Type B pancreatic cell (in vitro differentiated cells): ENCODE measurements at places on chromosomes 3 and 15. TPM values are rescaled to one million over a fixed set of nuclear protein-coding genes. Genes with fewer than 3 reads are reported as not detected.

The MANF gene
- 139 and 187 TPM in 2 replicates for total RNA-seq

DNA sequence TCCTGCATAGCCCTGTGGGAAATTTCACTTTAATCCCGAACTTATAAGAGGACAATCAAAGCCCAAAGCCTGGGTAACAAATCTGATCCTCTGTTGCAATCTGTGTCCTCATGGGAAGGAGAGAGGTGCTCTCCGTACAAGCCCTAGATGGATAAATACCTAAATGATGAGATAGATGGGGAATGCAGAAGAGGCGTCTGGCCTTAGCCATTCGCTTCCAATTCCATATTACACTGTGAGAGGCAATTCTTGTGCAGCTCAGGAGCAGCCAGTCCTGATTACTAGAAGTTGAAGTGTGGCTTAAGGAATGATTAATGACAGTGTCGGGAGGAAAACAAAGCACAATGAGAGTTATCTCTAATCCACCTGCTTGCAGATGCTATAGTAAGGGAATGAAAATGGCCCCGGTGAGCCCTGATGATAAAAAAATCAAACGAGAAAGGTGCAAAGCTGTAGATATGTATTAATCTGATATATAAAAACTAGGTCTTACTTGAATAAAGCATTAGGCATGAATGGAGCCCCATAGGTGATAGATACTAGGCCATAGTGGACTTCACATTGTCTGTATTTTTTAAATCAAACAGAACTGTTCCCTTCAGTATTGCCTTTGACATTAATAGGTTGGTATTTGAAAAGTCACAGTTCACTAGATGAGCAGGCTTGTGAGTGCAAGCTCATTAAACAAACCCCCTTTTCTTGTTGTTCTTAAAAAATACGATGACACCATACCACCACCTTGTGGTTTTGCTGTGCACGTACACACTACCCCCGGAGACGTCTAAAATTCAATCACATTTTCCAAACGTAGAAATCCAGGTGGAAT lies 54.2 kb upstream of the TMCO5A start:
- H3K4me3 ChIP-seq: peak overlapping the region; percentile 3
- H3K4me1 ChIP-seq: peaks cover 34% of the 10 kb centered on the region
- H3K27me3 ChIP-seq: peaks cover 3% of the 10 kb centered on the region

GRCh38 chr3:127000761-127001160 lies 17.8 kb downstream of the PLXNA1 start:
- H3K27me3 ChIP-seq: no peaks in the 10 kb centered on the region
- no peaks in the 10 kb centered on the region for H3K36me3 ChIP-seq
- H3K4me1 ChIP-seq: peaks cover 12% of the 10 kb centered on the region

The TRH gene
- 0.74 and 5.3 TPM in 2 replicates for total RNA-seq

DNA sequence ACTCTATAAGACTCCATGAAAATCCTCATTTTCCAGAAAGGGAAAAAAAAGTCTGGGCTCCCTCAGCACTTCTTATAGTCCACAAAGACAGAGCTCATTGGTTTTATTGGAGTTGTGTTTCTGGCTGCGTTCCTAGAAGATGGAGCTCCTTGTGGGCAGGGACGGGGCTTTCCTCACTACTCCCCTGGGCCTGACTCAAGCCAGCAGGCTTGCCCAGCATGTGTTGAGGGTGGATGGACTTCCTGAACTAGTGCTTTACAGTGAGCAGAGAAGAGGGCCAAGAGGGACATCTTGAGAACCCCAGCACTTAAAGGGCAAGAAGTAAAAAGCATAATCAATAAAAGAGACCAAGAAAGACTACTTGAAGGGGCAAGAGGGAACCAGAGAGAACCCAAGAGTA lies 43.2 kb upstream of the EPHB1 start:
- H3K4me3 ChIP-seq: no peak overlapping the region
- H3K27me3 ChIP-seq: peaks cover 24% of the 10 kb centered on the region
- no peak for DNase-seq
- no peaks in the 10 kb centered on the region for H3K36me3 ChIP-seq
- no peaks in the 10 kb centered on the region for H3K4me1 ChIP-seq
- no peak overlapping the region for H3K27ac ChIP-seq

GRCh38 chr3:131001071-131001470 lies 25.6 kb downstream of the ASTE1 start:
- H3K27me3 ChIP-seq: no peaks in the 10 kb centered on the region

The CTXN2 gene
- not detected in 2 replicates for total RNA-seq

DNA sequence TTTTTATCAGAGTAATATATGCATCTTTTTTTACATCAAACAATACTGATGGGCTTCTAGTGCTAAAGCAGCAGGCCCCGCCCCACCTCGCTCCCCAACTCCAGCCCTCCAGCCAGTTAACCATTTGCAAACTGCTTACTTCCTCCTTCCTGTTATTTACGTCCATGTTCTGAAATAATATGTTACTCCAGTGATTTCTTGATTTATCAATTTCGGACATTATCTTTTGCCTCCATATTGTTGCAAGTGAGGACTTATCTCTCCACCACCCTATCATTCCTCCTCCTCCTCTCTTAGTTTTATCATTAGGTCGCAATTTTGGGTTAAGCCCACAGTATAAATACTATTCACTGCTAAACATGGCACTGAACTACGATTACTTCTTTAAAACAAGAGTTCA lies 39.5 kb downstream of the ZNF710 start:
- no peak for DNase-seq
- H3K27ac ChIP-seq: peak overlapping the region; percentile 25
- no peak overlapping the region for H3K4me3 ChIP-seq
- H3K36me3 ChIP-seq: no peaks in the 10 kb centered on the region
- H3K27me3 ChIP-seq: no peaks in the 10 kb centered on the region
- peaks cover 73% of the 10 kb centered on the region for H3K4me1 ChIP-seq

The EOMES gene
- not detected in 2 replicates for total RNA-seq

The P4HTM gene
- total RNA-seq: 47.4 and 54.8 TPM in 2 replicates

DNA sequence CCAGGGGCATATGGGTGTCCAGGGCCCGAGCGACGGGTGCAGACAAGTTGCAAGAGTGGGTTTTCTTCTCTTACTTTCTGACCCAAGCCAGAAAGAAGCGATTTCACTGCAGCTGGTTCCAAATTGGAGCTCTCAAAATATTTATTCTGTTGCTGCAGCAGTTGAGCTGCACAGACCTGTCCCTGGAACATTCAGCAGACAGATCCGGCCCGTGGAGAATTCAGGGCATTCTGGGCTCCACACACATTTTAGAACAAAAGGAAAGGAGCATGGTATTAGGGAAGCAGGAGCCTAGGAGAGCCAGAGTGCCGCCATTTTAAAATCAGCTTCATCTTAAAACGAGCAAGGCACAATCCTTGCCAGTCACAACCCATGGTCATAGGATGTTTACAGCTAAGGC lies 135.3 kb upstream of the TPM1 start:
- no peaks in the 10 kb centered on the region for H3K36me3 ChIP-seq
- H3K27ac ChIP-seq: no peak overlapping the region
- H3K27me3 ChIP-seq: no peaks in the 10 kb centered on the region
- no peak overlapping the region for H3K4me3 ChIP-seq
- no peak for DNase-seq

The SSUH2 gene
- total RNA-seq: 0.45 and 1.4 TPM in 2 replicates

DNA sequence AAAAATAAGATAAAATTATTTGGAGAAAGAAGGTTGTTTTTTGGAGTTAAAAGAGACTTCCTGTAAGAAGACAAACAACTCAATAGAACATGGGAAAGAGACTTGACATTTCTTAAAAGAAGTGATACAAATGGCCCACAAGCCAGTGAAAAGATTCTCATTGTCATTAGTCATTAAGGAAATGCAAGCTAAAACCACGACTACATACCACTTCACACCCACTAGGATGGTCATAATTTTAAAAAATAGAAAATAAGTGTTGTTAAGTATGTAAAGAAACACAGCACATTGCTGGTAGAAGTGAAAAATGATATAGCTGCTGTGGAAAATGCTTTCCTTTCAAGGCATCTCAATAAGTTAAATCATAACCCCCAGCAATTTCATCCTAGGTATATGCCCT lies 44.4 kb upstream of the GK5 start:
- H3K36me3 ChIP-seq: no peaks in the 10 kb centered on the region
- no peaks in the 10 kb centered on the region for H3K4me1 ChIP-seq
- no peaks in the 10 kb centered on the region for H3K27me3 ChIP-seq
- no peak overlapping the region for H3K4me3 ChIP-seq
- no peak overlapping the region for H3K27ac ChIP-seq

The GRAMD2A gene
- total RNA-seq: 6.0 and 15.5 TPM in 2 replicates

DNA sequence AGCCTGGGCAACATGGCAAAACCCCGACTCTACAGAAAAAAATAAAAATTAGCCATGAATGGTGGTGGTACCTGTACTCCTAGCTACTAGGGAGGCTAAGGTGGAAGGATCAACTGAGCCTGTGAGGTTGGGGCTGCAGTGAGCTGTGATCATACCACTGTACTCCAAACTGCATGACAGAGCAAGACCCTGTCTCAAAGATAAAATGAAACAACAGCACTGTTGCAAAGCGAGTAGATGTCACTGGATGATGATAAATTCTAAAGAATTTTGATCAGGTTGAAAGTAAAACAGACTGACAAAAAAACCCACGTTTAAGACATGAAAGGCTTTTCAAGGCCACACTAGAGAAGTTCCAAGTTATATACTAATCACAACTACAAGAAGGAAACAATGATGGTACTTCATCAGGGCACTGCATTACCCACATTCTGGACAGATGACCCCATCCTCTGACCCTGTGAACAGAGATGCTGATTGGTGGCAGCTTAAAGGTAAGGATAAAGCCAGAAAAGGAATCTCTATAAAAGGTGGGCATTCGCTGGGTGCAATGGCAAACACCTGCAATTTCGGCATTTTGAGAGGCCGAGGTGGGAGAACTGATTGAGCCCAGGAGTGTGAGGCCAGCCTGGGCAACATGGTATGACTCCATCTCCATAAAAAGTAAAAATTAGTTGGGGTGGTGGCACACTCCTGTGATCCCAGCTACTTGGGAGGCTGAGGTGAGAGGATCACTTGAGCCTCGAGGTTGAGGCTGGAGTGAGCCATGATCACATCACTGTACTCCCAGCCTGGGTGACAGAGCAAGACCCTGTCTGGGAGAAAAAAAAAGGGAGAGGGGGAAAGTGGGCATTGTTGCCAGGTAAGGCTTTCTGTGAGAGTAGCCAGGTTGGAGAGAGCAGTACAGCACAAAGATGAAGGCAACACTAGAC lies 59.2 kb downstream of the TBL1XR1 start:
- no peak overlapping the region for H3K4me3 ChIP-seq
- H3K27ac ChIP-seq: no peak overlapping the region
- no peaks in the 10 kb centered on the region for H3K27me3 ChIP-seq
- H3K4me1 ChIP-seq: peaks cover 30% of the 10 kb centered on the region
- DNase-seq: no peak
- peaks cover 38% of the 10 kb centered on the region for H3K36me3 ChIP-seq

GRCh38 chr3:190972196-190972595 lies 109.7 kb upstream of the GMNC start:
- peak overlapping the region; percentile 91 for H3K27ac ChIP-seq
- H3K36me3 ChIP-seq: no peaks in the 10 kb centered on the region
- DNase-seq: no peak

GRCh38 chr3:143924522-143925285 lies 46.9 kb upstream of the DIPK2A start:
- H3K4me3 ChIP-seq: no peak overlapping the region
- H3K4me1 ChIP-seq: no peaks in the 10 kb centered on the region
- DNase-seq: no peak
- no peaks in the 10 kb centered on the region for H3K36me3 ChIP-seq
- H3K27ac ChIP-seq: no peak overlapping the region
- no peaks in the 10 kb centered on the region for H3K27me3 ChIP-seq

The NFKBIZ gene
- total RNA-seq: 54.1 and 87.6 TPM in 2 replicates

GRCh38 chr15:64222573-64223366 lies 59.9 kb upstream of the PPIB start:
- no peak overlapping the region for H3K4me3 ChIP-seq
- no peak overlapping the region for H3K27ac ChIP-seq
- peaks cover 13% of the 10 kb centered on the region for H3K4me1 ChIP-seq
- no peaks in the 10 kb centered on the region for H3K27me3 ChIP-seq
- DNase-seq: no peak
- peaks cover 10% of the 10 kb centered on the region for H3K36me3 ChIP-seq

DNA sequence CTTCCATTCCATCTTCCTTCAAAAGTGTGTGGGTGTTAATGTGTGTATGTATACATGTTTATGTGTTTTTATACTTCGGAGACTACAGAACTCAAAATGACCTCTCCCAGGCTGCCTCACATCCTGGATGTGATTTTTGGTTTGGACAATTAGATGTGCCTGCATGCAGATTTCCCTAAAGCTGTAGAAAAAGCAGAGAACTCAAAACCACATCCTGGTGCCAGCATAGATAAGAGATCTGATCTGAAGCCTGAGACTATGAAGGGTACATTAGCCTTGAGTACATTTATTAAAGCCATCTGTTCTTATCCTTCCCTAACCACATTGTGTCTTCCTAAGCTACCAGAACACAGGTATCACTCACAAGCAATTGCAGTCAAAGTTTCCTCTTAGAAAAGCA lies 319.4 kb upstream of the RASGRP1 start:
- H3K27ac ChIP-seq: no peak overlapping the region
- no peak for DNase-seq

DNA sequence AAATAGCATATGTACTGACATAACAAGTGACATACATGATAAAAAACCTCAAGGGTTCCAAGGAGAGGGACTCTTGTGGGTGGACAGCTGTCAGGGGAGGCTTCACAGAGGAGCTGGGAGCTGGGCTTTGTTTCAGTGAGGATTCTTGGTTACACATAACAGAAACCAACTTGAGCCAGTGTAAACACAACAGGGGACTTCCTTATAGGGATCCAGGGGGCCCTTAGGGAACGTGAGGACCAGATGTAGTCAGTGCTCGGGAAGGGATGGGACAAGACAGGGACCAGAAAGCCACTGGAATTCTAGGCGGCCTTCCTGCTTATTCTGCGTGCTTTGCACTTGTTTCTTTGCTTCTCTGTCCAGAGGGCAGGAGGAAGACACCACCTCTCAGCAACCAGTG lies 34.9 kb downstream of the SNAPC5 start:
- peaks cover 6% of the 10 kb centered on the region for H3K36me3 ChIP-seq
- DNase-seq: no peak
- no peaks in the 10 kb centered on the region for H3K27me3 ChIP-seq
- H3K27ac ChIP-seq: peak overlapping the region; percentile 31
- no peak overlapping the region for H3K4me3 ChIP-seq
- H3K4me1 ChIP-seq: peaks cover 6% of the 10 kb centered on the region

- H3K4me3 ChIP-seq: peak overlapping the region; percentile 29
- H3K36me3 ChIP-seq: peaks cover 3% of the 10 kb centered on the region
- DNase-seq: no peak
- peak overlapping the region; percentile 75 for H3K27ac ChIP-seq
- no peaks in the 10 kb centered on the region for H3K27me3 ChIP-seq
- peaks cover 40% of the 10 kb centered on the region for H3K4me1 ChIP-seq
These were observed 339.1 kb downstream of the MECOM start for GRCh38 chr3:169324452-169324785.
